ENCODE measurements at places on chromosomes 1 and 21. TPM values are rescaled to one million over a fixed set of nuclear protein-coding genes. Genes with fewer than 3 reads are reported as not detected.

- DNase-seq: no peak
These were observed 258.1 kb upstream of the RAB4A start for GRCh38 chr1:229012823-229013222.

MFAP2 gene
- polyA plus RNA-seq: 182 TPM

OR10J1 gene
- polyA plus RNA-seq: 0.07 TPM

TNN gene
- 3.0 TPM for polyA plus RNA-seq

GRIK1 gene
- 2.5 TPM for polyA plus RNA-seq

FOXD3 gene
- 0.12 TPM for polyA plus RNA-seq

GRCh38 chr1:17624611-17625233 lies 85.2 kb downstream of the ARHGEF10L start:
- no peak for DNase-seq

RUNX1 gene
- polyA plus RNA-seq: 2.2 TPM

C1orf185 gene
- polyA plus RNA-seq: not detected

DNA sequence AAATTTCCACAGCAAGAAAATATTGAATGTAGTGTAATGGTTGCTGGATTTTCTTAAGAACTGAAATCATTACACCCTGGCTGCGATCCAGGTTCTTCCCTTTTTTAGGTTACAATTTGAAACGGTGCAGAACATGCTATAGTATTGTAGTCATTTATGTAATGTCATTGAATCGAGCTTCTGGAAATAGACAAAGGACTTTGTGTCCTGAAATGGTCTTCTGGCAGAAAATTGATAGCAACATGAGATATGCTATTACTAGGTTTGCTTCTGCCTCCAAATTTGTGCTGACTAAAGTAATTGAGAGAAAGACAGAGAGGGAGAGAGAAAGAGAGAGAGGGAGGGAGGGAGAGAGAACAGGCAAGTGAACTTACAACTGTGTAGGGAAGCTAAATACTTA lies 146.2 kb upstream of the NFIA start:
- DNase-seq: no peak

GRCh38 chr1:17849216-17849615 lies 94.1 kb downstream of the ACTL8 start:
- DNase-seq: no peak

- DNase-seq: no peak
These were observed 43.5 kb downstream of the TCEANC2 start for GRCh38 chr1:54096877-54097240.

DNA sequence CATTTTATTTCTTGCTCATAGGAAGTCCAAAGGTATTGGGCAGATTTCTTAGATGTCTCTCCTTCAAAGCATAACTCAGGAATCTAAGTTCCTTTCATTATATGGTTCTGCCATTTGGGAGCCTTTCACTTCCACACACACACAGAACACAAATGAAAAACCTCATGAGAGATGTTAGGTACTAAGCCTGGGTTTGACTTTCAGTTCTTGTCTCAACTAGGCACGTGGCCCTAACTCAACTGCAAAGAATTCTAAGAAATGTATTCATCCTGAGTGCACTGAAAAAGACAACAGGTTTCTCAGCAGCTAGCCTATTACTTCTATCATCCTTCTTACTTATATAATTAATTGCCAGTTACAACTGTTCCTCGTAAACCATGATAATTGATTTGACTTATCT lies 190.0 kb upstream of the SAMSN1 start:
- no peak for DNase-seq

DNA sequence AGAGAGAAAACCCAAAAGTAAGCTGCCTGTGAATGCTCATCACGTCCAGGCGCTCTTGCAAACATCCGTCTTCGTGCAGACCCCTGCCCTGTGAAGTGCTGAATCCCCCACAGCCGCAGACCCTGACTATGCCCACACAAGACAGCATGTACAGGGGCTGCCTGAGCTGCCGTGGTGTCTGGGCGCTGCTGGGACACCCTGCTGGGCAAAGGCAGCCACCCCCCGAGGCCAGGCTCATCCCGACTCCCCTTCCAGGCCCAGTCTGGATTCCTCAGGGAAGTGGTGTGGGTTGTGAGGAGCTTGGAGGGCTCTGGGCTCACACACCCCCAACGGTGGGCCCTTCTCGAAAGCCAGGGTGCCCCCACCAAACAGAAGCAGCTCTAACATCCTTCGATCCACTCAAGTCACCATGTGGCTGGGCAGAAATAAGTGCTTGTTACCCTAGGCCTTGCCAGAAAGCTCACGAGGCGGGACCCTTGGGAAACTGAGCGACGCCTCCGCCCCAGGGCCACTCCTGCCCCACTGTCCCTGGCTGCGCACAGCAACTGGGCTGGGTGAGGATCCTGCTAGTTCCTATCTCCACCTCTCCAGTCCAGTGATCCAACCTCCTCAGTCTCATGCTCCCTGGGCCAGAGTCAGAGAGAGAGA lies 4.8 kb upstream of the WNT9A start:
- no peak for DNase-seq

DNA sequence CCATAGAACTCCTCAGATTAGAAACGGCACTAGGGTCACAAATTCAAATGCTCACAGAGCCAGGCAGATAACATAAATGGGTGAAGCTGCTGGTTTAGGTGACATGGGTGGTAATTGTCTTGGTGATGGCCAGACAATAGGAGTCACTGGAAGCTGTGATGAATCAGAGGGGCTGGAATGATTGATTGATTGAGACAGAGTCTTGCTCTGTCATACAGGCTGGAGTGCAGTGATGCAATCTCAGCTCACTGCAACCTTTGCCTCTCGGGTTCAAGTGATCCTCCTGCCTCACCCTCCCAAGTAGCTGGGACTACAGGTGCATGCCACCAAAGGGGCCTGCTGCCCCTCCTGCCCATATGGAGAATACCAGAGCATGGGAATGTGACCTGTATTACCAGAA lies 63.0 kb downstream of the HIVEP3 start:
- no peak for DNase-seq

DNA sequence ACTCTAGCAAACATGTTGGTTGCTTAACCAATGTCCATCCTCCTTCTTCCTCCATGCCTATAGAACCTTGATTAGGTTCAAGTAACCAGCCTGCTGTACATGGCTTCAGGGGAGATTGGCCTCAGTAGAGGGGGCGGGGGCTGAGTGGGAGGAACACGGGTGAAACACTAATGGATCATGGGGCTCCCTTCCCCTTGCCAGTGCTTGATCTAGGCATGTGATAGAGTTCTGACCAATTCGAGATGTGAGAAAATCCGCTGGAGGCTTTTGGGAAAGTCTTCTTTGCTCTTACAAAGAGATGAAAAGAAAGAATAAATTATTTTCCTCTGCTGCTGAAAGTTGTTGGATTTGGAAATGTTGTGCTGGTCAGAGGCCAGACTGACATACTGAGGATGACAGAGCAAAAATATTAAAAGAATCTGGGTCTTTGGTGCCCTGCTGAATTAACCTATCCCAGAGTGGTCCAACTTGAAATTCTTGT lies 5.2 kb upstream of the OTUD7B start:
- no peak for DNase-seq

LRRN2 gene
- polyA plus RNA-seq: 10.6 TPM

GRCh38 chr21:44483288-44484237 lies 28.3 kb downstream of the LRRC3 start:
- no peak for DNase-seq

GSTM5 gene
- 60.4 TPM for polyA plus RNA-seq
